GM12891 (cell line): ENCODE measurements at places on chromosomes 2 and 18.

DNA sequence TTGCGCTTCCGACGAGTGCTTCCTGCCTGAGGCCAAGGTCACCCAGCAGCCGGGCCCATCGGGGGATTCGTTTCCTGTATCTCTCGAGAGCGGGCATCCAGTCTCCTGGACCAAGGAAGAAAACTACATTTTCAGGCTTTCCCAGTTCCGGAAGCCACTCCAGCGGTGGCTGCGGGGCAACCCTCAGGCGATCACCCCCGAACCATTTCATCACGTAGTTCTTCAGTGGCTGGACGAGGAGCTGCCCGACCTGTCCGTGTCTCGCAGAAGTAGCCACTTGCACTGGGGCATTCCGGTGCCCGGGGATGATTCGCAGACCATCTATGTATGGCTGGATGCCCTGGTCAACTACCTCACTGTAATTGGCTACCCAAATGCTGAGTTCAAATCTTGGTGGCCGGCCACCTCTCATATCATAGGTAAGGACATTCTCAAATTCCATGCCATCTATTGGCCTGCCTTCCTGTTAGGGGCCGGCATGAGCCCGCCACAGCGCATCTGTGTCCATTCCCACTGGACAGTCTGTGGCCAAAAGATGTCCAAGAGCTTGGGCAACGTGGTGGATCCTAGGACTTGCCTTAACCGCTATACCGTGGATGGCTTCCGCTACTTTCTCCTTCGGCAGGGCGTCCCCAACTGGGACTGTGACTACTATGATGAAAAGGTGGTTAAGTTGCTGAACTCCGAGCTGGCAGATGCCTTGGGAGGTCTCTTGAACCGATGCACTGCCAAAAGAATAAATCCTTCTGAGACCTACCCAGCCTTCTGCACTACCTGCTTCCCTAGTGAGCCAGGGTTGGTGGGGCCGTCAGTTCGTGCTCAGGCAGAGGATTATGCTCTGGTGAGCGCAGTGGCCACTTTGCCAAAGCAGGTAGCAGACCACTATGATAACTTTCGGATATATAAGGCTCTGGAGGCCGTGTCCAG is 1.0 kb downstream of the MARS2 start:
- DNase-seq: no peak

DNA sequence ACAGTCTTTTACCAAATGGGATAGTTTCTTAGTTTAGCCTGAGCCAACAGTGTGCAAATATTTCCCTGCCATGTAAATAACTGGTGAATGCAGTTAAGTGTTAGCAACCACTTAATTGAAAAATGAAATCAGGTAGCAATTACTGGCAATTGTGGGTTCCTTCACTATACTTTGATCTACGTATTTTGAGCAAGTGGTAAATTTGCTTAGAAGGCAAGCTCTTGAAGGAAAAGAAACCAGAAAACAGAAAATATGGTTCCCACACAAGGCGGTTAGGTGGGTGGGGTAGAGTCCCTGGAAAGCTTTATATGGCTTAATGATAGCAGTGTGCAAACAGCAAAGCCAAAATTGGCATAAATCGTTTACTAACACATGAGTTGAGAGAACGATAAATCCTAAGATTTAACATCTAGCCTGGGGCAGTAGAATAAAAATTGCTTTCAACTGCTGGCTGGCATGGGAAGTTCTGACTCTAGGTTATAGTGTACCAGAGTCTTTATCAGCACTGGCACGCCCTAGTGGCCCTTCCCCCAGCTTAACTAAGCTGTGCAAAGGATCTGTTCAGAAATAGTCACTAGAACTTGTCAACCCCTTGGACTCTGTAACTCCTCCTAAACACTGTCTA is 17.0 kb downstream of the SLC9A2 start:
- no peak for DNase-seq

DNA sequence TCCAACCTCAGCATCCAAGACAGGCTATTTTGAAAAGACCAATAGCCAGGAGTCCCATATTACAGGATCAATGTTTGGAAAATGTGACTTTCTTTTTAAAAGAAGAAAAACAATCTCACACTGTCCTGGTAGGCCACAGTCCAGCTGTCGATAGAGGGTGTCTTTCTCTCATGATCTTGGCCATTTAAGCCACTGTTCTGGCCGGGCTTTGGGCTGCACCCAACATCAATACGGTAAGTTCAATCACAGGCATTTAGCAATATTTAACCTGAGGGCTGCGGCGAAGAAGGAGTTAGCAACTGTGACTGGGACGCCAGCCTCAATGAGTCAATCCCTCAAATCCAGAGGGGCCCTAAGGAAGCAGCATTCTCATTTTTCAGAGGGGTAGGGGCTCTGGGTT is 69.0 kb downstream of the CELF4 start:
- no peak for DNase-seq

GRCh38 chr18:63963615-63964256 is 6.1 kb upstream of the SERPINB8 start:
- no peak for DNase-seq

DNA sequence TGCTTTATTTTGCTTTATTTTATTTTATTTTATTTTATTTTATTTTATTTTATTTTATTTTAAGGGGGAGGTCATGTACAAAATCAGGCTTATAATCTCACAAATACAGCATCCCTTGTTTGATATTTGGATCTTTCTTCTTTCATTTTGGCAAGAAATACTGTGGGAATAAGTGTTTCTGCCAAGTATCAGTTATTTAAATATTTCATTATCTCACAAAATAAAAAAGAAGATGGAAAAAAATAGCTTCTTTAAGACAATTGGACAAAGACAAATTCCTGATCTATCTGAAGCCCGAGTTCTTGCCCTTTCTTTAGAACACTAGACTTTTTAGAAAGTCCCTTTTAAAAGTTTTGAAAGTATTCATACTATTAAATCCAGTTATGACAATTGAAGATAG is 560.5 kb upstream of the ZEB2 start:
- no peak for DNase-seq

DNA sequence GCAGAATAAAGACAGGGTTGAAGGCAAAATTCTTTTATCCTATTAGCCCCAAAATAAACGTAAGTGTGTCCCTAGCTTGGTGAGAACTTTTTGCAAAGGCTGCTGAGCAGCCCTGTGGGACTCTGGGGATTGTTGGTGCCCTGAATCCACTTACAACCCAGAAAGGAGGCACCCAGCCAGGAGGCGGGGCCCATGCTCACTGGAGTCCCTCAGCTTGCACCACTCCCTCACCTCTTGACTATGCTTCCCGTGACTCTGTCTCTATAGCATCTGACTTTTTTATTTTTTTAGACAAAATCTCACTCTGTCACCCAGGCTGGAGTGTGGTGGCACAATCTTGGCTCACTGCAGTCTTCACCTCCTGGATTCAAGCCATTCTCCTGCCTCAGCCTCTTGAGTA is 15.8 kb upstream of the COL6A3 start:
- no peak for DNase-seq

GRCh38 chr2:17309741-17310339 is 208.4 kb downstream of the RAD51AP2 start:
- DNase-seq: no peak

DNA sequence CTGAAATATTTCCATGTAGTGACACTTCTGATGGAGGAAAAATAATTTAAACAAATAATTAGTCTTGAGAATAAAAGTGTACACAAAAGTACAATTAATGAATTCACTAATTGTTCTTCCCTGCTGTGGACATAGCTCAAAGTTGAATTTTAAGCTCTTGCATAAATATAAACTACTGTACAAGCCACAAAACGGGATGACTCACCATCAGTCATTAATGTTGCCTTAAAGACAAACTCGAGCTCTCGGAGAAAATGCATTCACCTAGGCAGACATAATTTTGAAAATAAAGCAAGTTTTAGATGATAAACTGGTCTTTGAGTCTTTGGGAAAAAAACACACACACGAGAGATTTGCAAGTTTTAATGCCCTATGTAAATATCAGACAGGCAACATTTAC is 436.4 kb downstream of the ZNF521 start:
- no peak for DNase-seq

DNA sequence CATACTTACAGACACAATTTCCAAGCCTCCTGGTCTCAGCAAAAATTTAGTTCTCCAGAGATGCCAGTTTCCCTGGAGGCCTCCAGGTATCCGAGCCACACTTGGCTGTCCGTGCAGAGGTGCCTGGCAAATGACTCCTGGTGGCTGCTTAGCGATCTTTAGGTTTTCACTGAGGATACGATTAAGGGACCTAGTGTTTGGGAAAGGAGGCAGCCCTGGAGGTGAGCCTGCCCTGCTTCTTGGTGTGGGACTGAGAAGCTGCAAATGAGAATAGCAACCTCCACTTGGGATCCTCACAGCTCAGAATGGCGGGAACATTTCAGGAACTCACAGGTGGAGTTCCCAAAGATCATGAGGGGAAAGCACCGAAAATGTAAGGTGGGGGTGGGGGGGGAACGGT is 217.6 kb downstream of the ALPK2 start:
- no peak for DNase-seq

GRCh38 chr18:58541146-58541788 is 87.6 kb downstream of the ALPK2 start:
- no peak for DNase-seq

DNA sequence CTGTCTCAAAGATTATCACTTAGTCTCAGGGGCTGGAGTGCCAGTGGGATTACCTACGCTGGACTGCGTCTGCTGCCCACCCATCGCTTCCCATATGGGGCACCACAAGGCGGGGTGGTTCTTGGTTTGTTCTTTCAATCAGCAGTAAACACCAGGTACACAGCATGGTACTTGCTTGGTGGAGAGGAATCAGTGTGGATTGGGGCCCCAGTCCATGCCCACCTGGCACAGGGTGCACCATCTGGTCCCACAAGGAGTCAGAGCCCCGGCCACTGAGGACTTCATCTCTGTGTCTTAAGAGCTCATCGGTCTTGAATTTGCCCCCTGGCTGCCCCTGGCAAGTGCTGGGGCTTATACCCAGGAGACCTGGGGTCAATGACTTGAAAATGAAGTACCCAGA is 96.2 kb downstream of the GLI2 start:
- DNase-seq: no peak

GRCh38 chr2:129329574-129329973 is 649.9 kb upstream of the RAB6C start:
- DNase-seq: no peak

- no peak for DNase-seq
Observed at GRCh38 chr2:199738727-199739412, 112.1 kb downstream of the FTCDNL1 start.

- DNase-seq: no peak
Observed at GRCh38 chr2:99520813-99521212, 31.0 kb upstream of the REV1 start.

- DNase-seq: no peak
Observed at GRCh38 chr18:11146947-11147345, 2.4 kb downstream of the PIEZO2 start.

- no peak for DNase-seq
Observed at GRCh38 chr2:96097441-96097840, 18.9 kb downstream of the ADRA2B start.

- DNase-seq: no peak
Observed at GRCh38 chr18:35949090-35949489, 23.4 kb upstream of the RMP24 start.

DNA sequence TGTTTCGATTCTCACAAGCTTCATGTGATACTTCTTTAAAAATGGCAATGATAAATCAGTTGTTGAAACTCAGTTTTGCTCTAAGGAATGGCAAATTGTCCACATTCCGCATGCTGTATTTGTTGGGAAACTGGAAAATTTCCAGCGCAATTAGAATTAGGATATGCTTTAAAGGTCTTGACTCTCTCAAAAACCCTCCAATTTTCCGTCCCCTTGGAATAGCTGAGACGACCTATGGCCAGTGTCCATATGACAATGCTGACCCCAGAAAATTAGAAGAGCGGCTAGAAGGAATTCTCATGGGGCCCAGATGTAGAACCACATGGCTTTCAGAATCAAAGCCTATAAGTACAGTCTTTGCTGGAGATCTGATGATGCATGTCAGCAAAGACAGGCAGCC is 170.8 kb downstream of the TMEM18 start:
- DNase-seq: no peak

- DNase-seq: no peak
Observed at GRCh38 chr18:67597759-67598158, 81.2 kb upstream of the DSEL start.

GRCh38 chr2:191789796-191790195 is 57.1 kb downstream of the CAVIN2 start:
- DNase-seq: no peak

GRCh38 chr2:102268510-102269199 is 42.7 kb upstream of the IL1RL1 start:
- no peak for DNase-seq

DNA sequence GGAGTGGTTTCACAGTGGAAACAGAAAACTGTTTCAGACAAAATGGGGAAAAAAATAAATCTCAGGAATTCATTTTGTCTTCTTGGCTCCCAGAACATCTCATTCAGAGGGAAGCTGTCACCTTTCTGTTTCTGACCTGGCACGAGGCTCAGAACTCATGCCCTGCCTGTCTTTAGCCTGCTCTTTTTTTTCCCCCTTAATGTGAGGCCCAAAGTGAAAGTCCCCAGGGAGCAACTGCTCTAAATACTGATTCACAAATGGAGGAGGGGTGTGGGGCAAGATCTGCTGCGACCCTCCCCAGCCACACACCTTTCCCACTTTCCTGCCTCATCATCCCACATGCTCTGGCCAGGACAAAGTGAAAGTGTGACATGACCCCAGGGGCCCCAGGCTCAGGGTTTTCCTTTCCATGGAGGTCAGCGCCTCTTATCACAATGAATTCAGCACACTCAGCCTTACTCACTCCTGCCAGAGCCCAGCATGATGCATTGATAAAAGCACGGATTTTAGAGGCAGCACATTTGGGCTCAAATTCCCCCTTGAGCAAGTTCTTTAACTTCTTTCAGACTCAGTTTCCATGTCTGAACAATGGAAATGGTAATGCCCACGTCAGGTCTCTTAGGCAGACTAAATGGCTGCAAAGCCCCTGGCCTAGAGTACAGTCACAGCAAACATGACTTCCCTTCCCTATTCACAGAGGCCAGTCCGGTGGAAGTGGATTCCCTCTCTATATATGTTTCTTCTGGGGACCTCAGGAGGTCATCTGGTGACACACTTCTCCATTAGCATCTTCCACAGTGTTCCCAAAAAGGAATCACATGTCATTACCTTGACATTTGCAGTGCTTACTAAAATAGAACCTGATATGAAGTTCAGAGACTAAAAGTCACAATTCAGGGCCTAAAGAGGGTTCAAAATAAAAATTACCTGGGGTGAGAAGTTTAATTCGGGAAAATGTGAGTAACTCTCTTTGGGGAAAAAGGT is 55.3 kb upstream of the TMEM163 start:
- no peak for DNase-seq

DNA sequence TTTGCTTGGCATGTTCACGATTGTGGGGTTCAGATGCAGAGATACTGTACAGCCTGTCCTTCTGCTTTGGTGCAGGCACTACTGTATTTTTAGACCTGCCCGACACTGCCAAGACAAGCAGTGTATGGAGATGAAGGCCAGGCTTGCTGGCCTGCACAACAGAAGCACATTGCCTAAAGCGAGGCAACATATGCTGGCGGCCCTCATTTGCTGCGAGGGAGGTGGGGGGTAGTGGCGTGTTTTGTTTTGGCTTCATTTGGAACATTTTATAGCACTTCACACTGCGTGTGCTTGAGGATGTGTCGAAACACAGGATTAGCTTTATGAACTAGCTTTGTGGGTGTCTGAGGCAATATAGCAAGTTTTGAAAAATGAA is 27.0 kb downstream of the TMEM182 start:
- DNase-seq: no peak
